ENCODE measurements at places on chromosomes 2 and 18.

- no peak for DNase-seq
Observed at GRCh38 chr2:195686564-195686963, 29.5 kb downstream of the SLC39A10 start.

- no peak for DNase-seq
Observed at GRCh38 chr18:13147130-13147529, 71.4 kb upstream of the LDLRAD4 start.

- DNase-seq: no peak
Observed at GRCh38 chr2:240043279-240043989, 9.9 kb downstream of the OR6B3 start.

DNA sequence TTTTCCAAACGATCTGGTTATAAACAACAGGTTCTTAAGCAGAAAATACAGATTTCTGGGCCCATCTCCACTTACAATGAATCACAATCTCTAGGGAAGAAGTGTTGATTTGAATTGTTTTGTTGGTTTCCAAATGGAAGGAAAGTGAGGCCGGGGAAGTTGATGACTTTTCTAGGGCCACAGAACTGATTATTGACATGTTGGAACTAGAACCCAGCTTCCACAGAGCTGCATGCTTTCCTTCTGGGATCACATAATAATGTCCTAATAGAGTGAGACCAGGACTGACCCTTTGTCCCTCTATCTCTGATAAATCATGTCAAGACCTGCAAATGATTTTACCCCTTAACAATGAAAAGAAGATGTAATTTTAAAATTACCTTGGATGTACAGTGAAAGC, 332.2 kb downstream of the OSR1 start:
- no peak for DNase-seq

DNA sequence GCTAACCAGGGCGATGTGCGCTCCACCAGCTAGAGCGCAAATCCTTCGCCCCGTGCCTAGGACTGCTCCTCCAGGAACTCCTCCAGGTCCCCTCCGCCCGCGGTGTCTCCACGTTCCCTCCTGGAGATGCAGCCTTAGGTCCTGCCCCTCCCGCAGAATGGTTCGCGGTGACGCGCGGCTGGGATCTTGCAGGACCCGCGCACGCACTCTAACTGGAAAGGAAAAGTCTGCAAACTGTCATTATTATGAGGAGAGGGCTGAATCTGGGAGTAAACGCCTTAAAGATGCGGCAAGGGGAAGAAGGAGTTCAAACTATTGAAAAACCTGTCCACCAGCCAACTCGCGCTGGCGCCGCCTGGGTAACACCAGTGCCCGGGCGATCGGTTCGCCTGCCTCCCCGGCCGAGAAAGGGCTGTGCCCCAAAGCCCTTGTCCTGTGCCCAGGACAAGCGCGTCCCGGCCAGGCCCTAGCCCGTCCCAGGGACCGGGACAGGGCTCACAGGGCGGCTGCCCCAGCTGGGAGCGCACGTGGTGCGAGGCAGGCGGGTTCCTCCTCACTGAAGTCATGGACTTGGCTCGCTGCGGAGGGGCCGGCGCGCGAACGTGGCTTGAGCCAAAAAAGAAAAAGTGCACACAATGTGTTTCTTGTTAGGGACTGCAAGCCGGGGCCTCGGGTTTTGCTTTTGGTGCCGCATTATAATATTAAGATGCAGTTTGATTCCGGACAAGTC, 5.5 kb upstream of the ID2 start:
- no peak for DNase-seq

GRCh38 chr2:22885245-22885644, 499.7 kb upstream of the KLHL29 start:
- DNase-seq: no peak

- DNase-seq: no peak
Observed at GRCh38 chr2:60280238-60280637, 273.2 kb downstream of the BCL11A start.

- no peak for DNase-seq
Observed at GRCh38 chr2:31931916-31932315, 78.9 kb downstream of the MEMO1 start.

- no peak for DNase-seq
Observed at GRCh38 chr2:121617042-121617599, 32.1 kb downstream of the CLASP1 start.

GRCh38 chr2:1678609-1679008, 65.7 kb downstream of the PXDN start:
- no peak for DNase-seq

All from stimulated activated naive B cell treated with anti-CD40 and anti-IgM and Interleukin-4, amounts not matched to agents 10 μg/mL and 1 μg/mL and 100 μg/mL, for 72 hours (primary cell).